Activated T-cell treated with anti-CD3 and anti-CD28 coated beads, Interleukin-2, amount 50 U/mL, for 24 hours (primary cell): ENCODE measurements at places on chromosomes 5 and 9.
A peak's percentile ranks its signal among the peaks of the same experiment; 100 is the strongest.

- DNase-seq, result no peak
These were observed 1.2 kb upstream of the GRK6 start for GRCh38 chr5:177425196-177425800.

DNA sequence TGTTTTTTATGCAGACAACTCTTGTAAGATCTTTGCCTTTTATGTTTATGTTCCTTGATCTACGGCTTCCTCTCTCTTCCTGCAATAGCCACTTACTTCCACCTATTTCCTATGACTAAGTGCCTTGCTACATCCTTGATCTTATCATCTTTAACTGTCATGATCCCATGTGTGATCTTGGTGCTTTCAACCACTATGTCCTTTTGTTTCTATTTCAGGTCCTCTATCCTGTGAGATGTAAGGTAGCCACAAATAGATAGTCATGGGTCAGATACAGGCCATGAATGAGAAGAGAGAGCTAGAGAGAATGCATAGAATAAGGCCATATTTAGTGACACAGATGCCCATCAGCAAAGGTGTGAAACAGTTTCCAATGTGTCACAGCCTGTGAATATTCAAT lies 243.6 kb upstream of the HAPLN1 start:
- DNase-seq, result no peak

GRCh38 chr5:132742626-132743025 lies 4.6 kb upstream of the CCNI2 start:
- DNase-seq, result no peak

DNA sequence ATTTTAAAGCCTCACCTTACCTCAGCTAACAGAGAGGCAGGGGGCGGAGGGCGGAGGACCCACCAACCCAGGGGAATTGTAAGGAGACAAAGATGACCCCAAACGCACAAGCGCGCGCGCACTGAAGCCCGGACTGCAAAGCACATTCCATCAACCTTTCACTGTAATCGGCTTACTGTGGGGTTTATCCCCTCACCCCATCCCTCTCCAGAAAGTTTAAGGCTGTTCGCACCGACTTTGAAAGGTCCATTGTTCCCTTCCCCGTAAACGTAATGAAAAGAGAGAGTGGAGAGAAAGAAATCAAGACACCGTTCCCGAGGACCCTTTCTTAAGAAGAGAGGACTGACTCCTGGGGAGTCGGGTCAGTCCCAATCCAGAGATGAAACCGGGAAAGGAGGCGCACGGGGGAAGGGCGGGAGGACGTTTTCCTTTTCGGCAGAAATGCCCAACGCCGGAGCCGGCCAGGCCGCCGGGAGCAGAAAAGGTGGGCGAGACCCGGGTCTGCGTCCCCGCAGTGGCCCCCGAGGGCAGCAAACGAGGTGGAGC lies 464 bp downstream of the CEMIP2 start:
- DNase-seq, result peak; percentile 49

GRCh38 chr5:36739751-36740221 lies 133.4 kb downstream of the SLC1A3 start:
- peak; percentile 78 for DNase-seq

- DNase-seq, result no peak
These were observed 171.3 kb downstream of the ST8SIA4 start for GRCh38 chr5:100731768-100732167.

DNA sequence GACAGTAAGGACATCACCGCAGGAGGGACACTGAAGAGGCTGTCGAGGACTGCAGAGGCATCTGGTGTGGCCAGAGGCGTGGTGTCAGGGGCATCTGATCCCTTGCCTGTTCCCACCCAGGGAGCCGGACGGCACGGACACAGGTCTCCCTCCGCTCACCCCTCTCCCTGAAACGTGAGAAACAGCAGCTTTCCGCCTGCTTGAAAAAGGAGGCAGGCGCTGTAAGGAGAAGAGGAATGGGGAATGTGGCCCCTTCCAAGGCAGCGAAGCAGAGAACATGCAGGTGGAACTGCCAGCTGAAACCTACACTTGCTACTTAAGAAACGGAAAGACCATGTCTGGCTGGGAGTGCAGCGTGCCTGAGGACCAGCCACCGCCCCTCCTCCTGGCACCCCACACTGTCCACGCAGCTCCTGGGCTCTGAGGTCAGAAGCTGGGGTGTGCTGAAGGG lies 176.2 kb downstream of the GAPVD1 start:
- DNase-seq, result no peak
